ENCODE measurements at places on chromosomes 11 and 22.

DNA sequence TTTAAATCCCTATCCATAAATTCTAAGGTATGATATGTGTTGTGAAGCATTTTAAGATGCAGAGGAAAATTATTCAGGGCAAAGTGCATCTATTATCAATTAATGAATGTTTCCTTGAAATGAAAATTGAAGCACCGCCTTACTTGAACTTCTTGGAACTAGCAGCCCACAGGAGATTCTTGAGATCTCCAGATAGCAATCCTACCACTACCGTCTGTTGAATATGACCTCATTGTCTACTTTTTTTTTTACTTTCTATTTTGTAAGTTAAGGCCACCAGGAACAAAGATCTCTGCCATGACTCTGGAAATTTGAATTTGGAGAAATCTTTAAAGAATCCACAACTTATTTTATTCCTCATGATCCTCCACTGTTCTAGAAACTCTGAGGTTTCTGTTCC is 808.7 kb downstream of the KCNA4 start:
- DNase-seq: no peak

GRCh38 chr11:84929738-84930137 is 697.4 kb downstream of the DLG2 start:
- no peak for DNase-seq

GRCh38 chr11:102915044-102915375 is 40.2 kb upstream of the MMP12 start:
- no peak for DNase-seq

DNA sequence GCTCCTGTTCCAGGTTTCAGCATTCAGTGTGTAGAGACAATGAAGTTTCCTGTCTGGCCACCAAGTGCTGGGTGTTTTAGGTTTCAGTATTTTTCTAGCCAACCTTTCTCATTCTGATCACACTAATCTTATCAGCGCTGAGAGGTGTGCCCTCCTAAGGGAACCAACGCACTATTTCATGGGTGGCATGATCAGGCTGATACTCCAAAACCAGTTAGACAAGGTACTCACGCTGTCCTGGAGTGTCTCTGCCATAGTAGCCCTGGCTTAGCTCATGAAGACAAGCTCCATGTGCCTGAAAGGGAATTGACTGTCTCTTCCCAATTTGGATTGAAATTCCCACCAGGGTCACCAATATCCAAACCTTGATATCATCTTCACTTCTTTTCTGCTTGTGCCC is 8.0 kb upstream of the RAB38 start:
- no peak for DNase-seq

GRCh38 chr11:29279716-29280115 is 737.1 kb downstream of the KCNA4 start:
- DNase-seq: no peak

DNA sequence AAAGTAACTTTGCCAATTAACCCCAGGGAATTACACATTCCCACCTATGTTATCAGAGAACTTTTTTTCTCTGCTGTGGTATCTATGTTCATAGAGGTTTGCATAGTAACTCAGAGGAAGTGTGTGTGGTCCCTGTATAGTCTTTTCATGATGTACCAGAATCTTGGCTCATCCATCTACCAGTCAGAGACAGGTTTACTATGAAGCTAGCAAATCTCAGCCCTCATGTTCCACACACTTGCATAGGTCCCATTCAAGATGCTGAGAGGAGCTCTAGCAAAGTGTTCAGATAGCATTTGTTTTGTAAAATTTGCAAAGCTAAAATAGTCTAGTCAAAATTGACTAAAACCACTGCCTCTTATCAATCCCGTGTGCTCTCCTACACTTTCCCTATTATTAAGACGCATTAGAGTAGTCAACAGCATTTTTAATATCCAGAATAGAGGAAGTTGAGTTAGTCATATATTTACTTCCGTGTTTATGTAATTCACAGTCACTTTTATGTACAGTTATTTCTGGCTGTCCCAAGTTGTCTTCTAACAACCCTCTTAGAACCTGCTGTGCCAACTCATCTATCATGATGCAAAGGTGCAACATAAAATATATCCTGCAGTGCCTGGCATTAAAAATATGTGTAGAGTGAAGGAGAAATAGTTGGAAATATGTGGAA is 184.2 kb downstream of the FAM76B start:
- peak; percentile 14 for DNase-seq

- DNase-seq: peak; percentile 10
Observed at GRCh38 chr22:25212337-25212736, 7.1 kb upstream of the CRYBB2 start.

- DNase-seq: no peak
Observed at GRCh38 chr11:76700177-76701100, 29.9 kb upstream of the LRRC32 start.

GRCh38 chr11:64058494-64058893 is 22.8 kb downstream of the FLRT1 start:
- DNase-seq: no peak

GRCh38 chr22:31604137-31604705 is 57.8 kb downstream of the PISD start:
- no peak for DNase-seq

- no peak for DNase-seq
Observed at GRCh38 chr11:130815097-130815802, 101.0 kb downstream of the SNX19 start.

DNA sequence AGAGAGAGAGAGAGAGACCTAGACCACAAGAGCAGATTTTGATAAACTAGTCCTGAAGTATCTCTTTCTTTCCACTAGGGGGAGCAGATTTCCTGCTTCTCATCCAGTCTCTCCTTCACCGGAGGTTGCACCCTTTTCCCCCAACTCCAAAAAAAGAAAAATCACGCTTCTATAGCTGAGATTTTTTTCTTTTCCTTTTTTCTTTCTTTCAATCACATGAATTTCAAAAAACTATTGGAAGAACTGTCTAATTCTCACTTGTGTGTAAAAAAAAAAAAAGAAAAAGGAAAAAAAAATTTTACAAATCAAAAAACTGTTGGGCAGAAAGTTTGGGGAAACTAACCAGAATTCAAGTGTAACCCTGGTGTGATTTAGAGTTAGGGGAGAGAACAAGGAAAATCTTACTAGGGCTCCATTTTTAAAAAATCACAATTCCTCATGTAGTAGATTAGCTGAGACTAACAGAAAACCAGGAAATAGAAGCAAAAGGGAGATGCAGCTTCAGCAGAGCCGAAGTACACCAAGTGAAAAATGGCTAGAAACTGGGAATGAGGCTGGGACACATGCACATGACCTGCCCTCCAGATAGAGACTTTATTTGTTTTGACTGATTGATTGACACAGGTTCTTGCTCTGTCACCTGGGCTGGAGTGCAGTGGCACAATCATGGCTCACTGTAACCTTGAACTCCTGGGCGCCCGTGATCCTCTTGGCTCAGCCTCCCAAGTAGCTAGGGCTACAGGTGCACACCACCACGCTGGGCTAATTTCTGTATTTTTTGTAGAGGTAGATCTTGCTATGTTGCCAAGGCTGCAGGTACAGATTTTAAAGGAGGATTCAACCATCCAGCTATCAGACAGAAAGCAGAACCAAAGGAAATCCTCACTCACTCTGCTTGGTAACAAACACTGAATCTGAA is 27.1 kb downstream of the SDHD start:
- DNase-seq: peak; percentile 72

GRCh38 chr11:57249384-57250319 is 12.6 kb upstream of the APLNR start:
- DNase-seq: peak; percentile 24

- DNase-seq: no peak
Observed at GRCh38 chr22:35538801-35539321, 1.8 kb upstream of the RASD2 start.

DNA sequence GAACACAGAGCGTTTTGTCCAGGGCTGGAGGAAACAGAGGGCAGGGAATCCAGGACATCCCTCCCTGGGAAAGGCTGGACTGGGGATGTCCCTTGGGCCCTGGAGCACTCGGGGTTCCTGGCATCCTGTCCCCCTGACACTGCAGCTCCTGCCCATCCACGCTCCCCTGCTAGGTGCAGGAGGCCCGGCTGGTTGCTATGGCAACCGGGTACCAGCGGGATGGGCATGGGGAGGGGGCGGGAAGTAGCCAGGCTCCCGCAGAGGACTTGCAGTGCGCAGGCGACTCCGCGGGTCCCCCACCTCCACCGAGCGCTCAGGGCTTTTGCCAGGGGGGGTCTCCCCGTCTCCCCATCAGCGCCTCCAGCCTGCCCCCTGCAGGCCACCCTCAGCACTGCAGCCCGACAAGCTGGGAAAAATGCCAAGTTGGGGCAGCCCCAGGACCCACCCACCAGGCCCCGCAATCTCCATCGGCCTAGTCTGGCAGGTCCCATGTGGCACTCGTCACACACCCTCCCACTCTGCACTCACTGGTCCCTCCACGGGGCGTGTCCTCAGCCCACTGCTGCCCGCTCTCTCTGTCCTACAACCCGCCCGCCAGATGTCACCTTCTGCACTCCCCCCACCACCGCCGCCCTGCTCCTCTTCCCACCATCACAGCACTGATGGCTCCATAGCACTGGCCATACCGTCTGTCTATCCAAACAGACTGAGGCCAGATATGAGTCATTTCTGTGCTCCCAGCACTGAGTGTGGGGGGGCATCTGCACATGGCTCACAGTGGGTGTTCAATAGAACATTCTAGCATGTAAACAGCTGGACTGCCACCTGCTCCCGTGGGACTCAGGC is 31.5 kb downstream of the KIAA0930 start:
- DNase-seq: peak; percentile 40

GRCh38 chr11:73274722-73275380 is 2.7 kb downstream of the P2RY6 start:
- DNase-seq: peak; percentile 63

- peak; percentile 59 for DNase-seq
Observed at GRCh38 chr11:61602775-61603569, 22.1 kb upstream of the SYT7 start.

GRCh38 chr22:21861264-21861848 is 6.1 kb downstream of the MAPK1 start:
- no peak for DNase-seq

DNA sequence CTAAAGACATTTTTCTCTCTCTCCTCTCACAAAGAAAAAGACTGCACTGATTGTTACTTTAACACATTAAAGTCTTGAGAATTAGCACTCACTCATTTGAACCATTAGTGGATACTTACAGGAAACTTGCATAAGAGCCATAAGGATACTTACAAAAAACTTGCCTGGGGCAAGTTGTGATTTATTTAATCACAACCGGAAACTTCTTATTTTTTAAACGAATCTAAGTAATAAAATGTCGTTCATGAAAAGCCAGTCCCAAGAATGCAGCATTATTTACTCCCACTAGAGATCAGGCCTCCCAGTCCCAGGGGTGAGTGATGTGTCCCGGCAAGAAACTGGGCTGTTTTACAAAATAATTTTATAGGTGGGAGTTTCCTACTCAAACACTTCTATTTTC is 59.3 kb upstream of the TTC12 start:
- DNase-seq: no peak

DNA sequence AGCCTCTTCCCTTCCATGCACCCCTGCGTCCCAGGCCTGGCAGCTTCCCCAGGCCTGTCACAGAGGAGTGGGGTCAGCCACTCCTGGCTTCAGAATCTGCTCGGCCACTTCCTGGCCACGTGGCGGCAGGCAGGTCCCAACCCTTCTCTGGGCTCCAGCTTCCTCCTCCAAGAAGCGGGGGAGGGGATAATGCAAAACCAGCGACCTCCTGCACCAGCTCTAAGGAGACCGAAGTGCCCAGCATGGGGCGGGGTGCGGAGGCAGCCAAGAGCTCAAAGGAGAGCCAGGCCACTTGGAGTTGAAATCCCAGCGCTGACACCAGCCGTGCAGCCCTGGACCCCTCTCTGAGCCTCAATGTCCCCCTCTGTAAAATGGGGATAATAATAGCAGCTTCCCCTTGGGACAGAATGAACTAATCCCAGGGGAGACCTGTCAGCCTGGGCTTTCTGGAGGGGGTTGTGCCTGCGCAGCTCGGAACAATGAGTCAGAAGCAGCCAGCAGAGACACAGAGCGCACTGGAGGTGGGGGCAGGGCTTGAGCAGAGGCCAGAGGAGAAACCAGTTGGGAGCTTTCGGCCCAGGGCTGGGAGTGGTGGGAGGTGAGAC is 22.8 kb upstream of the PICK1 start:
- DNase-seq: peak; percentile 83

GRCh38 chr11:41897991-41898390 is 438.5 kb upstream of the LRRC4C start:
- DNase-seq: no peak

GRCh38 chr11:27679136-27680015 is 20.9 kb downstream of the BDNF start:
- no peak for DNase-seq

- no peak for DNase-seq
Observed at GRCh38 chr22:43409046-43409445, 2.8 kb upstream of the MPPED1 start.

GRCh38 chr11:126311401-126312291 is 7.8 kb downstream of the DCPS start:
- DNase-seq: peak; percentile 98

GRCh38 chr11:87466223-87466622 is 428.5 kb downstream of the TMEM135 start:
- no peak for DNase-seq

DNA sequence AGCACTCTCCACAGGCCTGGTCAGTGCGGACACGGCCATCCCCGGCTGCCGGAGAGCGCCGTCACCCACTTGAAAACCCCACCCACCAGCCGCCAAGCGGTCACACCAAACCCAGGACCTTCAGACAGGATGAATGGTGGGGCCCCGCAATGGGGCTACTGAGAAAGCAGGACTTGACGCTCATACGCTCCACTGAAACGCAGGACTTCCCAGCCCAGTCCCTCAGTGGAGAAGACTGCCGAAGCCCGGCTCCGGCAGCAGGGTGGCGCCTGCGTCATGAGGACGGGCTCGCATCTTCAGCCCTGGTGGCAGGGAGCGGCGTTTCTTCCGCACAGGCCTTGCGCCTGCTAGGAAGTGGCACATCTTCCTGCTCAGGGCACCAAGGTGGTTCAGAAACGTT is 15.3 kb upstream of the PHLDA2 start:
- no peak for DNase-seq

GRCh38 chr11:68212421-68213134 is 518 bp downstream of the KMT5B start:
- peak; percentile 54 for DNase-seq

- no peak for DNase-seq
Observed at GRCh38 chr22:50310031-50310722, 2.7 kb upstream of the PLXNB2 start.

DNA sequence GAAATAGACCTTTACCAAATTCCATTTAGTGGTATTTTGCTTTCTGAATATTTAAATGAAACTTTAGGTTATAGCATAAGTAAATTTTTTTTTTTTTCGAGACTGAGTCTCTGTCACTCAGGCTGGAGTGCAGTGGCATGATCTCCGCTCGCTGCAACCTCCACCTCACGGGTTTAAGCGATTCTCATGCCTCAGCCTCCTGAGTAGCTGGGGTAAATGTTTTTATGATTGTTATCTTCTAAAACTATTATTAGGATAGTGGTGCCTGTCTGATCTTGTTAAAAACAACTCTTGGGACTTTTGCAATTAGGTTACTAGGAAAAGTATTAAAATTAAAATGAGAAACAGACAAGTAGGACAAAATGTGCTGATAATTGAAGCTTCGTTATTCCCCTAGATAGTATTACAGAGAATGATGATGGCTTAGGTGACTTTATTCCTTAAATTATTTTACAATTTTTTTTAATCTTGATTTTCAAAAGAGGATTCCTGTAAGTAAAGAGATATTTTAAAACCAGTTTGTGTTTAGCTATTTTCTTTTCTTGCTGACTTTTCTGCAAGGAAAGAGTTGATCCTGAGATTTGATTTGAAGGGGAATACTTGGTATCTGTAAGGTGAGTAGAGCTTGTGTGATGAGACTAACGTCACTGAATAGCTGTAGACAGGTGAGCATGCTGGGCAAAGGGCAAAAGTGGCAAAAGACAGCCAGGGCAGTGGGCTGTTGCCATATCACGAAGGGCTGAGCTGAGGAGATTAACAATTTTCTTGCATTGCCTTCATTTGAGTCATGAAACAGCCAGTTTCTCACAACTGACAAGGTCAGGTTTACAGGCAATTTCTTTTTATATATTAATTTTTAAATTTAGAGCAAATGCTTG is 20.8 kb downstream of the CRKL start:
- no peak for DNase-seq

Data from MV-4-11 (cell line).